Activated CD4-positive, alpha-beta T cell treated with anti-CD3 and anti-CD28 coated beads for 1 hour (primary cell): ENCODE measurements at places on chromosomes 6 and 20.

- DNase-seq = no peak
Observed at GRCh38 chr6:49868951-49869529, 2.7 kb upstream of the CRISP1 start.

GRCh38 chr20:39676857-39677391 lies 714.8 kb downstream of the DHX35 start:
- no peak for DNase-seq

DNA sequence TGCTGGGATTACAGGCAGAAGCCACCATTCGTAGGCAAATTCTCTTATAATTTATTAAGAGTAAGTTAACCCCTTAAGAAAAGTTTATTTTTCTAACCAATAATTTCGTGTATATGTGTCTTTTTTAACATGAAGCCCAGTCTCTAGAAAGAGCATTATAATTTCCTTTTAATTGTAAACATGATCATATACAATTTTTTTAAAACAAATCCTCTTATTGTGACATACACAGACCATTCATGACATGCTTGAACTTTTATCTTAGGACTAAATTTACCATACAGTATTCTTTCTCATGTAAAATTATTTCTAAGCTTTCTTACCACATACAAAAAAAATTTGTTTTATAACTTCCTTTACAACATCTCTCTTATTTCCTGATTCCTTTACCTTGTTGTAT lies 6.7 kb downstream of the ACOT13 start:
- no peak for DNase-seq

- no peak for DNase-seq
Observed at GRCh38 chr6:24397631-24398030, 5.1 kb upstream of the MRS2 start.

DNA sequence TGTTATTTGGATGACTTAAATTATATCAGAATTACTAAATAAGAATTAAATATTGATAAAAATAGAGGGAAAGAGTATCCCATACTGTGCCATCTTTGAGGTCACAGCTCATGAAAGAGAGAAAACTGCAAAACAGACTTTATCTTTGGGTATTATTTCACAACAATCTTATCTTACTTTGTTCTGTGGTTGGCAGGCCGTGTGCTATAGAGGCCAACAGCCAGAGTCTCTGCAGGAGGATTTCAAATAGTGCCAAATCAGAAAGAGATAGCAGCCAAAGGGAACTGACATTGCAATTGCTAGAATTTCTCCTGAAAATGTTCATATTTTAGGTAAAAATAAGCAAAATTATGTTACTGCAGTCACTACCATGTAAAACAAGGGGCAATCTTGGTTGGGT lies 354.2 kb downstream of the GRIK2 start:
- DNase-seq = no peak

DNA sequence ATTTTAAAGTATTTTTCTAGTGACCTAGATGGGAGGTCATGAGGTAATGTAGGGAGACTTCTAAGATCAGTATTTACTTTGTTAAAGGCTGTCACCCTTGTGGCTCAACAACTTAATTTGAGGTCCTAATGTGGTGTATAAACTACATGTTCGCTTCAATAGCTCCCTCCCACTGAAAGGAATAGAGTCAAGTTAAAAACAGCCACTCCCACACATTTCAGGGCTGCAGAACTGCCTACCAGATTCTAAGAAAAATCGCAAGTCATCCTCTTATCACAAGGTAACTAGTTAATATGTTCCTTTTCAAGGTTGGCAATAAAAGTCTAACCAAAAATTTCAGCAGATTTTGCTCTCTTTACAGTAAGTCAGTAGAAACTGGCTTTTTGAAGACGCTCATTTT lies 15.1 kb downstream of the GSTA1 start:
- no peak for DNase-seq
